Kasumi-1 (cell line): ENCODE measurements at places on chromosomes 12 and 14.

- no peak for DNase-seq
Measured at GRCh38 chr14:102424520-102424919, 61.8 kb downstream of the TECPR2 start.

DNA sequence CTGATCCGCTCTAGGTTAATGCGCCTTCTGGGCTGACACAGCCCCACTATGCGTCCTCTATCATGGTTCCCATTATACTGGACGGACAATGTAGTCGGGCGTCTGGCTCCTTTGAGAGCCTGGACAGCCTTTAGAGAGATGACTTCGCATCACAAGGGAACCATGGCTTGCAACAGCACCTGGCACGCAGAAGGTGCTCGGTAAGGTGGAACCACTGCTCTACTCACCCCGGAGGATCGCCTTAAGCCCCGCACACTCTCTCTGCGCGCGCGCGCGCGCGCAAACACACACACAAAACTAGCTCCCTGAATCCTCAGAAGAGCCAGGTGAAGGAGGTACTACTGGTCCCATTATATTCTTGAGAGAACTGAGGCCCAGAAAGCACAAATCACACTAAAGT lies 7.1 kb downstream of the MAP3K12 start:
- DNase-seq = no peak

GRCh38 chr14:52918486-52918885 lies 32.4 kb downstream of the FERMT2 start:
- DNase-seq = peak; percentile 97

DNA sequence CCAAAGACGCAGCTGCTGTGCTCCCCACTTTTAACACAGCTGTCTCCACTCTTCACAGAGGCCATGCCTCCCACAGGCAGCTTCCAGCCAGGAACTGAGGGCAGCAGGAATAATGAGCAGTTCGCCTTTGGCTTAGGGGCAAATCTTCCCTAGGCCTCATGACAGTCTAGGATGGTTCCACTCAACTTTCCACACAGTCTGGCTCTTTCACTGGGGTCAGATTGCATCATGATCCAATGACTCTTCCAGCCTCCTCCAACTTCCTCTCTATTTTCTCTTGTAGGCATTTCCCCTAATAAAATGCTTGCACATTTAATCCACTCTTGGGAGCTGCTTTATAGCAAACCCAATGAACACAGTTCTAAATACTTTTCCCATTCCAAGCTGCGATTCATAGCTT lies 271.6 kb upstream of the ATP2B1 start:
- DNase-seq = peak; percentile 50

- DNase-seq = no peak
Measured at GRCh38 chr14:95151561-95151960, 5.8 kb downstream of the DICER1 start.

DNA sequence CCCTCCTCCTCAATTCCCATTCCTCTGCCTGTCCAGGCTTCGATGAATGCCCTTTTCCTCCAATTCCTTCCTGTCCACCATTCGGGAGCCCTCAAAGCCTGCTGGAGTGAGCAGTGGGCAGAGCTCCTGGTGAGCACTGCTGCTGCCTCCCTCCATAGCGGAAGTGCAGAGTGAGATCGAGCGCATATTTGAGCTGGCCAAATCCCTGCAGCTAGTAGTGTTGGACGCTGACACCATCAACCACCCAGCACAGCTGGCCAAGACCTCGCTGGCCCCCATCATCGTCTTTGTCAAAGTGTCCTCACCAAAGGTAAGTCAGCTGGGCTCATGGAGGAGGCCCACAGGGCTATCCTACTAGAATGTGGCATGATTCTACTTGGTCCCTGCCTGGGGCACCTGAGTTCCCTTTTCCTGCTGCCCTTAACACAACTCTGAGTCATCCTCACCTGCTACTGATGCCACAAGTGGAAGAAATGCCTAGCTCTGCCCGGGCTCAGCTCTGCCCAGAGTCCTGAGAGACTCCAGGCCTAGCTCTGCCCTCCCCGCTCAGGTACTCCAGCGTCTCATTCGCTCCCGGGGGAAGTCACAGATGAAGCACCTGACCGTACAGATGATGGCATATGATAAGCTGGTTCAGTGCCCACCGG lies 8.0 kb downstream of the CACNB3 start:
- no peak for DNase-seq

GRCh38 chr12:108823804-108824203 lies 33.6 kb downstream of the SSH1 start:
- no peak for DNase-seq
